ENCODE measurements at places on chromosomes 6 and 20.

DNA sequence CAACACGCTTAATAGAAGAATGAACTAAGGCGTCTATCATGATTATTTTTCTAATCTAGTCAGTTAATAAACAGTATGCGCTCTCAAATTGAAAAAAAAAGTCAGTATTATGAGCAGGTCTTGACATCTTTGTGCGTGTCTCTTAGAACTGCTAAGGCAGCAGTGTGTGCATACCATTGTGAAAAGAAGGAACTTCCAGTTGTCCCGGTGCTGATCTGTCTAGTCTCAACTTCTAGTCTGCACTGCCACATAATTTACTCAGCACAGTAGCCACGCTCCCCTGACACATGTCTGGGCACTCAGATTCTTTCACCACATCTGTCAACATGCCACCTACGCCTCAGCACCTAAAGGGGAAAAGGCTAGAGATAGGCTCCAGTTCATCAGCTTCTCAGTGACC lies 61.1 kb upstream of the SPDEF start:
- no peak for DNase-seq

- DNase-seq = no peak
Observed at GRCh38 chr6:145373826-145374225, 361.5 kb downstream of the EPM2A start.

DNA sequence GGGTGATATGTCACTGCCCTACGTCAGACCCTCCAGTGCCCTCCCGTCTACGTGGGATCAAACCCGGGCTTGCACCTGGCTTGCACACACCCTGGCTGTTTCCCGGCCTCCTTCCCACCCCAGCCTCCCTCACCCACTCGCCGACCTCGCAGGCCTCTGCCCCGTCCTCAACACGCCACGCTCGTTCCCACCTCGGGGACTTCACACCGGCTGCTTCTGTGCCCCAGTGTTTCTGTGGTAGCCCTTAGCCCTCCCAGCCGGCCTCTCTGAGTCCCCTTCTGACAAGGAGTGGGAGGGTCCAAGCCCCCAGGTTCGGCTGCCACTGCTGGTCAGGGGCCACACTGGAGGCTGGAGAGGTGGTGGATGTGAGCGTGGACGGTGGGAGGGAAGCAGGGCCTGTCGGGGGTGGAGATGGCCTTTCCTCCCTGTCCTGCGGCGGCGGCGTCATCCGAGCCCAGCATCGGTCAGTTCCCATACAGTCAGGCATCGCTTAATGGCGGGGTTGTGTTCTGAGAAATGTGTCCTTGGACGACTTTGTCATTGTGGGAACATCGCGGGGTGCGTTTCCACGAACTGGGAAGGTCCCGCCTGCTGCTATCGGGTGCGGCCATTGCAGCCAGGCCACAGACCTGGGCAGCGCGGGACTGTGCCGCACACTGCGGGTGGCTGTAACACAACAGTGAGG lies 11.4 kb upstream of the KIF25 start:
- no peak for DNase-seq

GRCh38 chr20:57229490-57229889 lies 37.0 kb downstream of the BMP7 start:
- no peak for DNase-seq

GRCh38 chr6:74577619-74578018 lies 628.2 kb downstream of the COL12A1 start:
- no peak for DNase-seq

Measured in astrocyte (in vitro differentiated cells and primary cell).